Omental fat pad (tissue), 4 donors: ENCODE measurements at places on chromosomes 12 and 14. TPM values are rescaled to one million over a fixed set of nuclear protein-coding genes. Genes with fewer than 3 reads are reported as not detected.

GRCh38 chr12:45432710-45433109, 216.8 kb downstream of the ANO6 start:
- no peak for DNase-seq

DNA sequence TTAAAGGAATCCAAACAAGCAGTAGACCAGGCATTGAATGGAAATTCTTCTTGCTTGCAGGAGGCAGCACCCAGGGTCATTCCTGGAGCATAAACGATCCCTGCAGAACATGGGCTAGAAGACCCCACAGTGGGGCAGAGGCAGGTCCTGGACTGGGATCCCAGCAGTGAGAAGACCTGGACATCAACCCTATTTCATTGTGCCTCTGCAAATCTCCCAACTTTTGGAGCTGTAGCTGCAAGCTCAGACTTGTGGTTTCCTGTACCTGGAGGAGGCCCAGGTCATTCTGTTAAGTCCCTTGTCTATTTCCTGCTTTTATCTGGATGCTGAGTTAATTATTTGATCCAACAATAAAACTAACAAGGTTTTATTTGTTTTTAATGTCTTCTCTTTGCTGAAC, 61.7 kb downstream of the CALM1 start:
- DNase-seq, result no peak

DNA sequence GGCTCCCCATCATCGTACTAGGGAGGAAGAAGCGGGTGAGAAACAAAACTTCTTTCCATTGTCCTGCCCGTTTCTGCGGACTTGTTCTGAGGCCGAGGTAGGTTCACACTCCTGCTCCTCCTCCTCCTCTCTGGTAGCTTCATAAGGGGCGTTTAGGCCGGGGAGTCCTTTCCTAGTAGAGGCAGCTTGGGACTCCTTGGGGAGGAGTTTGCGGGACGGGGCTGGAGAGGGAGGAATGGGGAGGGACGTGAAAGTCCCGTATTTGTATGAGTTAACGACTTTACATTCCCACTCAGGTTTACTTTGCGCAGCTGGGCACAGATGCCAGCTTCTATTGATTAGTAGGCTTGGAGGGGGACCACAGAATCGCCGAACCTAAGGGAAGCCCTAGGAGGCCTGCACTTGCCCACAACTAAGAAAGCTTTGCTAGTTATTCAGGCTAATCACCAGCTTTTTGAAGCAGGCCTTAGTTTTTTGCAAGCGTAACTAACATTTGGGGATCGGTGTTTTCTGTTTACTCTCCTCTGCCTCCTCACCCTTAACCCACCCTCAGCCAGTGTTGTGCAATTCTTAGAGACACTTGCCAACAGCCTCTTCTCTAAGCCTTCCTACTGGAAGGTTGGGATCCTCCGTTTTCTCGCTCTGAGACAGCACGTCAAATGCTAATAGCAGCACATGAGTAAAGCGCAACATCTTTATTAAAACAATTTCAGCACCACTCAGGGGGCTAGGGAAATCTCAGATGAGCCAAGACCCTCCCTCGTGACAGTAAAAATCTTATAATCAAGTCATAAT, 499 bp downstream of the RNASE4 start:
- DNase-seq, result no peak

OTOGL gene
- 0.37 TPM for total RNA-seq

- DNase-seq, result no peak
Measured at GRCh38 chr14:27205036-27205435, 607.2 kb upstream of the NOVA1 start.
